Fibroblast of skin of right quadriceps (primary cell): ENCODE measurements at places on chromosomes 4 and X.

GRCh38 chr4:119286377-119287002 lies 35.4 kb downstream of the FABP2 start:
- peak; percentile 78 for DNase-seq

- DNase-seq: peak; percentile 79
Measured at GRCh38 chr4:139419388-139419914, 34.5 kb upstream of the RAB33B start.

GRCh38 chr4:127967141-127967775 lies 2.1 kb downstream of the ABHD18 start:
- DNase-seq: peak; percentile 8

DNA sequence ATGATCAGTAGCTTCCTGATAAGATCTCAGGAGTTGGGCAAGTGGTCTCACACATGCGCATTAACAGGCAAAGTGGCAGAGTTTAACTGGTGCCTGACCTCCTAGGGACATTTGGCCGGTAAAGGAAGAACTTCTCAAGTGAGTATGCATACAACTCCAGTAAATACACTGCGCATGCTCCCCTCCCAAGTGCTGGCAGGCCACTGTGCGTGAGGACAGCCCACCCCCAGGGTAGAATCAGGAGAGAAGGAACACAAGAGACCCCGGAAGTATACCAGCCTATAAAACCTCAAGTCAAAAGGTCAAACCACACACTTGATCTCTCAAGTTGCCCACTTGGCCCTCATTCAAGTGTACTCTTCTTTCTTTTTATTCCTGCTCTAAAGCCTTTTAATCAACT lies 225.5 kb upstream of the ANKRD50 start:
- no peak for DNase-seq

DNA sequence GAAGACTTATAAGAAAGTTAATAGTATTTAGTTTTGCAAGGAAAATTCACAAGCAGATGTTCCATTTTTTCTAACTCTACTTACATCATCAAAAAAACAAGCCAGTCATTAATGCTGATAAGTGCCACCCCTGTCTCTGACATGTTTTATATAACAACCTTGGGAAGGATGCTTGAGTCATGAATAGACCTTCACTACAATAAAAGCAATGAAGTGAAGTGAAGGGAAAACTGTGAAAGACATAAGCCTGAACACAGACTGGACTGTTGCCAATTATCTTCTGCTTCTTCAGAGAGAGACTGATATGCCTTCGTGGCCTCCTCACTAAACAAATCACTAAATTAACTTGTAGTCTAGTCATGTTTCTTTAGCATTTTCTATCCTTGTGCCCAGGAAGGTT lies 353.2 kb downstream of the PDHA2 start:
- DNase-seq: no peak

GRCh38 chr4:123555233-123555806 lies 158.7 kb downstream of the SPRY1 start:
- peak; percentile 96 for DNase-seq

- DNase-seq: no peak
Measured at GRCh38 chrX:36414056-36414455, 494.5 kb downstream of the CFAP47 start.

GRCh38 chr4:169110633-169111032 lies 100.6 kb upstream of the CBR4 start:
- DNase-seq: no peak

DNA sequence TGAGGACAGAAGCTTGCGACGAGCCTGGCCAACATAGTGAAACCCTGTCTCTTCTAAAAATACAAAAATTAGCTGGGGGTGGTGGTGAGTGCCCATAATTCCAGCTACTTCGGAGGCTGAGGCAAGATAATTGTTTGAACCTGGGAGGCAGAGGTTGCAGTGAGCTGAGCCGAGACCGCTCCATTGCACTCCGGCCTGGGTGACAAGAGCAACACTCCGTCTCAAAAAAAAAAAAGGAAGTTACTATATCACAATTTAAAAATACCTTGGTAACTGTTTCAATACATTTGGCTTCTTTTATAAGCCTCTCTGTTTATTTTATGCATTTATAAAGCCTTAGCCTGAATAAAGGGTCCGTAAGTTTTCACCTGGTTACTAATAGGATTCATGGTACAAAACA lies 46.6 kb upstream of the CHRNA9 start:
- no peak for DNase-seq

GRCh38 chrX:68698942-68699341 lies 51.5 kb downstream of the STARD8 start:
- DNase-seq: no peak

DNA sequence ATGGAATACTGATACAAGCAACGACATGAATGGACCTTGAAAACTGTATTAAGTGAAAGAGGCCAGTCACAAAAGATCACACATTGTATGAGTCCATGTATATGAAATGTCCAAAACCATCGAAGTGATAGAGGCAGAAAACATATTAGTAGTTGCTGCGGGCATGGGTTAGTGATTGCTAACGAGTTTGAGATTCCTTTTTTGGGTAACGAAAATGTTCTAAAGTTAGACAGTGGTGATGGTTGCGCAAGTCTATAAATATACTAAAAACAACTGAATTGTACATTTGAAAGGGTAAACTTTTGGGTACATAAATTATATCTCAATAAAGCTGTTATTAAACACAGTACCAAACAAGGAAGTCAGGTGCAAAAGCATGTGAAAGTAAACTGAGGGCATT lies 234.5 kb downstream of the FBXW7 start:
- DNase-seq: no peak

DNA sequence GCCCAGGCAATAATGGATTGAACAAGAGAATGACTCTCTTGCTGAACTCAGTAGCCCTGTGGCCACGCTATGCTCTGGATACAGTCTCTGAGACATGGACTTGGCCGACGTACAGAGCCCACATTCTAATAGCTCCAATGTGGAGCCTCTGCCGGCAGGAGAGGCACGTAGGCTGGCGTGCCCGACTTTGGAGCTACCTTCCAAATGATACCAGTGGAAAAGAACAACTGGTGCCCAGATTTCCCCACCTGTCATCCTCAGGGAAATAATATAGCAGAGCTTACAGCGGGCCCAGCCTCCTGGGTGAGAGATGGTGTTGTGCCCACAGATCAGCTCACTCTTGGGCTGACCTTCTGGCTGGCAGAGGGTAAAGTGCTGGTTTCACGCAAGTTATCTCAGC lies 10.6 kb downstream of the NDP start:
- DNase-seq: no peak

DNA sequence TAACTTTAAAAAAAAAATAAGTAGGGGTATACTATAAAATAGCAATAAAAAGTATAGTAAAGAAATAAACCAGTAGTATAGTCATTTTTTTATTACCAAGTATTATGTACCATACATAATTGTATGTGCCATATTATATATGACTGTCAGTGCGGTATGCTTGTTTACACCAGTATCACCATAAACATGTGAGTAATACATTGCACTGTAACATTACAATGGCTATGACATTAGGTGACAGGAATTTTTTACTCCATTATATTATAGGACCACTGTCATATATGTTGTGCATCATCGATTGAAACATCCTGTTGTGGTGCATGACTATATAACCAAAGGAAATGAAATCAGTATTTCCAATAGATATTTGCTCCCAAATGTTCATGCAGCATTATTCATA lies 176.9 kb upstream of the ARHGAP24 start:
- peak; percentile 5 for DNase-seq

DNA sequence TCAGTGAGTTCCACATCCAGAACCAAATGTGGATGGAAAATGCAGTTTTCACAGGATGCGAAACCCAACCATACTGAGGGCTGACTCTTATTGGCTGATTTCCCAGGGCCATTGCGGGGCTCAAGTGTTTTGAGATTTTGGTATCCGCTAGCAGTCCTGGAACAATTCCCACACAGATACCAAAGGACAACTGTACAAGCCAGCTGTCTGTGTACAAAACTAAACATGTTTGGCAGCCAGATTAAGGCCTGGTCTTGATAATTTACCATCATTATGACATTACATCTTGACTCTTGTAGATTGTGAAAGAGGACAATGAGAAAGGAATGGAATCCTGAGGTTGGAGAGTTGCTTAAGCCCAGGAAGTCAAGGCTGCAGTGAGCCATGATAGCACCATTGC lies 121.9 kb downstream of the DKK2 start:
- DNase-seq: peak; percentile 28

DNA sequence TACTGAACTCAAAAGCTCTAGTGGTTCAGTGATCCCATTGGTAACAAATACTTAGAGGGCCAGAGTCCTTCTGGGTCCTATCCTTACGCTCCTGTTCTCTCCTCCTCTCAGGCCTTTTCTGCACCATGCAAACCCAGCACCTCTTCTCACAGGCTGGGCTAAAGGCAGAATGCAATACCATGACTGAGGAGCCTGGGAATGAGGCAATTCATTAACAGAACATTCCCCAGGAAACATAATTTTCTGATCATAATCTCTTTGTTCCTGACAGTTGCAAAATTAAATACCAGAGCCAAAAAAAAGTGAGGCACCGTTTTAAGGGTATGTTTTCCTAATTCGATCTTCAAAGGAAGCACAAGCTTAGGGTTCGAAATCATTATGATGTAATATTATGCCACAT lies 9.0 kb downstream of the SORBS2 start:
- no peak for DNase-seq

- no peak for DNase-seq
Measured at GRCh38 chr4:3321295-3321889, 28.6 kb downstream of the RGS12 start.

- DNase-seq: peak; percentile 78
Measured at GRCh38 chr4:25928379-25929297, 14.6 kb downstream of the SMIM20 start.

- peak; percentile 94 for DNase-seq
Measured at GRCh38 chrX:13223868-13224567, 95.8 kb downstream of the ATXN3L start.

DNA sequence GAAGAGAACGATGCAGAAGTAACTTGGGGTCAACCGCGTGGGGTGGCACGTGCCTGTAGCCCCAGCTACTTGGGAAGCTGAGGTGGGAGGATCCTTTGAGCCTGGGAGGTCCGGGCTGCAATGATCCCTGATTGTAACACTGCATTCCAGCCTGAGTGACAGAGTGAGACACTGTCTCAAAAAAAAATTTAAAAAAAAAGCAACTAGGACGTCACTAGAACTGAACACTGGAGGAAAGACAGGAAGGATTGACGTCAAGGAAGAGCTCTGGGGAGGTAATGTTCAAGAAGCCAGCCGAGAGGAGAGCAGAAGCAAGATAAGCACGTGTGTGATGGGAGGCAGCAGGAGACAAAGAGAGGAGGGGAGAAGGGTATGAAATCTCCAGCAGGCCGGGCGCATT lies 28.7 kb downstream of the S100G start:
- no peak for DNase-seq

- DNase-seq: no peak
Measured at GRCh38 chr4:3807822-3808496, 41.8 kb downstream of the ADRA2C start.

DNA sequence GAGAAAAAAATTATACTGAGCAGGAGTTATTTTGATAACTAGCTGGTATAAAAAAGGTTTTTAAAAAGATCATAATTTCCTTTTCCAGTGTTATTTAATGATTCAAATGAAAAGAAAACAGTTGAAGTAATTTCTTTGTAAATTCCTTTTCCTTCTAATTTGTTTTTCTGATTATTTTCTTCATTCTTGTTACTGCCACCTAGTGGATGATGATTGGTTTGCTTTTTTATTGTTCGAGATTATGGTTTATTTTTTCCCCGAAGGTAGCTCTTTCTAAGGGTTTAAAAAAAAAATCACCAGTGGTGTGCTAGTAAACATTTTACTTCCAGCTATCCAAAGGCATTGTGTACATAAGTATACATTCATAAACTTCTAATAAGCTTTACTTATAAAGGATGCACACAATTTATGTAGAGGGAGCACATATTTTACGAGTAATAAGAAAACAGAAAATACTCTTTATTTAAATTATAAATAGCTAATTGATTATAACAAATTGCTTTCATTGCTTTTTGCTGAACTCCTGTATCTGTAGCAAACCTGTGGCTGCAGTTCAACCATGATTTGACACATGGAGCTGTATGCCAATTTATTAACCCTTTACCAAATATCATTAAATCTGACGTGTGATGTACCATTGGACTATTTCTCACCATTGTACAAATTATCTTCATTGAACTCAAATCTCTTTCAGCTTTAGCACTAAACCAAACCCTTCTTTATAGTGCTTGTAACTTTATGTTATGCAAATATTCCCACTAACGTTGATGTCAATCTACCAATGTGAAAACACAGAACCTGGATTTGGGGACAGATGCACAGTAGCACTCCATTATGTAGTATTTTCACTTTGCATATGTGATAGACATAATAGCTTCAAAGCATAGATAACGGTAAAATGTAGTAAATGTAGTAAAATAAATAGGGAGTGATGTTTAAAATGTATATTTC lies 97.8 kb upstream of the ANK2 start:
- DNase-seq: peak; percentile 7

GRCh38 chrX:9471571-9471985 lies 6.7 kb downstream of the TBL1X start:
- no peak for DNase-seq

GRCh38 chr4:11587797-11588196 lies 159.1 kb upstream of the HS3ST1 start:
- DNase-seq: no peak

- no peak for DNase-seq
Measured at GRCh38 chr4:72984351-72984750, 85.2 kb downstream of the COX18 start.

DNA sequence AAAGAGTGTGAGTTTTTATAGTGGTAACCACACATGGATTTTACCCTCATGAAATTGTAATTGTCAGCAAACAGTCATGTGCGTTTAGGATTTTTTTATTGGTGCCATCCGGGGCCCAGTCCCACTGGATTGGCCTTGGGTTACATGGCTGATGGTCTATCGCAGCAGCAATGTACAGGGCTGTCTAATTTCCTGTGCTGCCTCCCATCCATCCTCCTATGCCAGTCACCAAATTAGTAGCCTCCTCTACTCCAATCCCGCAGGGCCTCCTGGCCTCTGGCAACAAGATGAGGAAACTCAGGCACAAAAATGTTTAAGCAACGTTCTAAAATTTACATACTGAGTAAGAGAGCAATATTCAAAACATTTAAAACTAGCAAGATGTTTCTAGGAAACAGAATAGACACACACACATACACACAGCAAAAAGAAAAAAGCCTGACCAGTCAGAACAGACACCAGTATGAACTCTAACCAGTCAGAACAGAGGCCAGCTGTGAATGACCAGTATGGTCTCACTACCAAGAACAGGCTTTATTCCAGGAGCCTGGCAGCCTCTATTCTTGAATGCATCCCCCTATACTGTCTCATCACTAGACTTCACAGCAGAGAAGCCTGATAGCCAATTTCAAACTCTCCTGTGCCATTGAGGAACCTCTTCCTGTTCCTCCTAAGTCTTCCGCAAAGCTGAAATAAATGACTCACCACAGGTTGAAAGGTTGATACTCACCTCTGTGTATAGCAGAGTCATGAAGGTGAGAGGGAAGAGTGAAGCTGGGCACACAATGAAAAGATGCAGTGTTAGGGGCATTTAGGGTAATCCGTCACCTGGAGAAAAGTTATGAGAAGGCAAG lies 42.6 kb downstream of the CHRNA9 start:
- no peak for DNase-seq

DNA sequence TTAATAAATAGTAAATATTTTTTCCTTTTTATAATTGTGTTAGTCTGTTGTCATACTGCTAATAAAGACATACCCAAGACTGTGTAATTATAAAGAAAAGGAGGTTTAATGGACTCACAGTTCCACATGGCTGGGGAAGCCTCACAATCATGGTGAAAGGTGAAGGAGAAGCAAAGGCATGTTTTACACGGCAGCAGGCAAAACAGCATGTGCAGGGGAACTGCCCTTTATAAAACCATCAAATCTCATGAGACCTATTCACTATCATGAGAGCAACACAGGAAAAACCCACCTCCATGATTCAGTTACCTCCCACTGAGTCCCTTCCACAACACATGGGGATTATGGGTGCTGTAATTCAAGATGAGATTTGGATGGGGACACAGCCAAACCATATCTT lies 45.8 kb upstream of the TMPRSS11B start:
- no peak for DNase-seq
